SHP77 treated with DMSO at 0.1 percent for 48 hours (cell line): ENCODE measurements at places on chromosomes 13 and 19.

- DNase-seq, result no peak
Measured at GRCh38 chr13:74246487-74246886, 112.3 kb upstream of the KLF12 start.

- no peak for DNase-seq
Measured at GRCh38 chr19:14061081-14061749, 661 bp downstream of the PALM3 start.

DNA sequence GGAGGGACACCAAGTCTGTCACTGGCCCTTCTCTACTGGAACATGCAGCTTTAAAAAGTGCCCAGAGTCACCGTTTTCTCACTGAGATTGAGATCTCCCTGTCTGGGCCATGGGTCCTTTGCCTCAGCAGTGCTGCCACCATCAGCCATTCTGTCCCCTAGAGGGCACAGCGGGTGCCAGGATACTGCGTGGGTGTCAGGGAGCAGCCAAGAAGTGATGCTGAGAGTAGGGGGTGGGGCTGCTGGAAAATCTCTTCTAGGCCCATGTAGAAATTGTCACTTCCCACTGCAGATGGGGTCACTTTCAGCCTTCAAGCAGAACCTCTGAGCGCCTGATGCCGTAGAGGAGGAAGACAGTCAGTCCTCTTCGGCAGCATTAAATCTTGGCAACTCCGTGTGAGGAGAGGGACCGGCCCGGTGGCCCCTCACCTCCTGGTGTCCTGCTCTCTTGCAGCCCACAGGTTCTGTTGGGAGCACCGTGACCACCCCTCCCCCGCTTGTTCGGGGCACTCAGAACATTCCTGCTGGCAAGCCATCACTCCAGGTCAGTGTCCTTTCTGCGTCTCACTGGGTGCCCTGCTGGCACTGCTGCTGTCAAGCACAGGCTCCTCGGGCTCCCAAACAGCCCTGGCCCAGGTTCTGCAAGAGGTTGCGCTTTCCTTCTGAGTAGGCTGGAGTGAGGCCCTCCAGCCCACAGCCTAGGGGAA, 21.4 kb downstream of the TSSK6 start:
- no peak for DNase-seq

DNA sequence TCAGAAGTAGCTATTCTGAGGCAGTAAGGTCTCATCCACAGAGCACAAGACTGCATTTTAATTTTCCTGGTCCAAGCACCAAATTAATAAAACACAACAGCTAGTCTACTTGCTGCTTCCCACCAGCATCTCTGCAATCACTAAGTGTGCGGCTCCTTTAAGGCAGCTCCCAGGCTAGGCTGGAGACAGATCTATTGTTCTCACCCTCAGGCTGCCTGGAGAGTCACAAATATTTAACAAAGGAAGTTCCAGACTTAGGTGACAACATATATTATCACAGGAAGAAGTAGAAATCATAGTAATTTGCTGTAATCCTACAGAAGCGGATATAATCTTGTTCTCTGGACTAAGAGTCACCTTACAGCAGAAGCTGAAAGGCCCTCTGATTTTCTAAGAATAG, 2.2 kb upstream of the EID2 start:
- DNase-seq, result no peak

DNA sequence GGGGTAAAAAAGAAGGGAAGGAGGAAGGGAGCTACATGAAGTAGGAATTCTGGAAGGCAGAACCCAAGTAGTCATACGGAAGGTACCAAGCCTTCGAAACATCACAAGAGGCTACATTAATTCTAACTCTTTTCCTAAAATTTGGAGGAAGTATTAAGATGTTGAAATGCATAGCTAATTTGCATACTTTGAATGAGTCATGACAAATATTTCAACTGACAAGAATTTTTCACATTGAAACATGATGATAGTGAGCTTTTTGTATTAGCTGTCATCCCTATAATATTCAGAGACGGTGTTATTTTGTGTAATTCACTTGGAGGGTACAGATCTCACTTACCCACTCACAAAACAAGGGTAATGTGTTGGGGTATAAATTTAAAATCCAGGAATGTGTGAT, 9.1 kb upstream of the ACOD1 start:
- no peak for DNase-seq
